Suprapubic skin (tissue), 4 donors: ENCODE measurements at places on chromosomes 12 and 14.

DNA sequence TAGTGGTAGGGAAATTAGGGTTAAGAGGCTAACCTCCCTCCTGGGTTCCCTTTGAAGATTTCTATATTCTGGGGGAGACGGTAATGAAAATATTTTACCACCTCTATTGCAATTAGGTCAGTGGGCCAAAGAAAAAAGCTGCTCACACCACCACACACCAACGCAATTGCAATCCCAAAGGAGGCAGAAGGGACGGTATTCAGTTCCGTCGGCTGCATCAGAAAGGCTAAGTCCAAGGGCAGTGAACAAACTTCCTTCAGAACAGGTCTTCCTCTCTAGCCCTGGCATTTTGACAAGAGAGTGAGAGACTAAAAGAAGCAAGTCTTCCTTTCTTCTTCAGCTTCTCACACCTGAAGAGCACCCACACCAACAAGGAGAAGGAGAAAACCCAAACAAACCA is 51.2 kb downstream of the OTX2 start:
- no peak for DNase-seq

- peak; percentile 70 for DNase-seq
These were observed 1.3 kb upstream of the ANKRD9 start for GRCh38 chr14:102510616-102511520.

DNA sequence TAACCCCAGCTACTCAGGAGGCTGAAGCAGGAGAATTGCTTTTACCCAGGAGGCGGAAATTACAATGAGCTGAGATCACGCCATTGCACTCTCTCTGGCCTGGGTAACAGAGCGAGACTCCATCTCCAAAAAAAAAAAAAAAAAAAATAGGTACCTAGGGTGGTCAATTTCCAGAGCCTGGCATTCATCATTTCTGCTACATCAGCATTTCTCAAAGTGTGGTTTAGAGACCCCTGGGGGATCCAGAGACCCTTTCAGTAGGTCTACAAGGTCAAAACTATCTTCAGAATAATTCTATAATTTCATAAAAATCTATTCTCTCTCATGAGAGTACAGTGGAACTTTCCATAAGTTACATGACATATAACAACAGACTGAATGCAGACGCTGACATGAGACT is 19.9 kb downstream of the CERS5 start:
- DNase-seq: no peak

- no peak for DNase-seq
These were observed 89.5 kb upstream of the HOXC13 start for GRCh38 chr12:53849113-53849512.

GRCh38 chr12:80607361-80608135 is 99.9 kb upstream of the MYF6 start:
- DNase-seq: no peak

GRCh38 chr14:91274796-91275195 is 30.3 kb upstream of the GPR68 start:
- DNase-seq: no peak

GRCh38 chr12:49664591-49665239 is 41.4 kb downstream of the PRPF40B start:
- no peak for DNase-seq

- DNase-seq: no peak
These were observed 126.6 kb downstream of the CHST11 start for GRCh38 chr12:104583301-104583700.

- peak; percentile 74 for DNase-seq
These were observed 581 bp downstream of the PITPNM2 start for GRCh38 chr12:123150275-123150743.

- no peak for DNase-seq
These were observed 17.0 kb downstream of the ATP2B1 start for GRCh38 chr12:89691659-89692058.

GRCh38 chr12:632102-632696 is 31.0 kb downstream of the NINJ2 start:
- DNase-seq: peak; percentile 52

DNA sequence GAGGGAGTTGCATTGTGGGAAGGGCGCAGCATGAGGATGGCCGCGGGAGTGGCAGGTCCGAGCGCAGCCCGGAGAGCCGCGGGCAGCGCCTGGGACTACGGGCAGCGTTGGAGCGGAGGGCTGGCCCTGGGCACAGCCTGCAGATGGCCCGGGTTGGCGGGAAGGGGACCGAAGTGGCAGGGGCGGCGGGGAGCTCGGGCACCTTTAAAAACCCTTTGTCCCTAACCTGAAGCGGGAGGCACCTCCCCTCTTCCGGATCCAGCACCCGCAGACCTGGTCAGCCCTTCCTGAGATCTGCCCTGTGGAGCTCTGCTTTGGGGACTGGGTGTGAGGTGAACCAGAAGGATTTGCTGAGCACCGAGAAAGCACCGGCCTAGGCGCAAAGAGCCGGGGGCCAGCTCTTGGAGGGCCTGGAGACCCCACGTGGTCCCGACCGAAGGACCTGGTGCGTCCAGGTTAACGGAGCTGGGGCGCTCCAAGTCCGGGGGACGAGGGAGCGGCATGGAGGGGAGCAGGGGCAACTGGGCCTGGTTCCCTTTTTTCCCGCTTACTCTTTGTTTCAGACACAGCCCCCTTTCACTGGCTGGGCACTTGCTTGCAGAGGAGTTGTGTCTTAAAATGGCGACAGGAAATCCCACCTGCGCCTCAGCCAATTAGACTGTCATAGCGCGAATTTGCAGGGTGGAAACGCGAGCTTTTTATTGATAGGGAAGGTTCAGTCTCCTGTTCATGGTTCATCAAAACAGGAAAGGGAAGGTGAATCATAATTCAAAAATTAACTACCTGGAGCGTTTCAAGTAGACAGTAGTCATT is 792 bp upstream of the SLC38A1 start:
- DNase-seq: no peak

GRCh38 chr14:24080888-24081738 is 9.8 kb downstream of the CPNE6 start:
- DNase-seq: no peak

GRCh38 chr12:98121963-98122362 is 393.4 kb upstream of the TMPO start:
- no peak for DNase-seq

GRCh38 chr12:109900752-109901580 is 892 bp downstream of the TCHP start:
- DNase-seq: no peak

- peak; percentile 74 for DNase-seq
These were observed 991 bp downstream of the FBXL14 start for GRCh38 chr12:1593174-1594005.

- DNase-seq: no peak
These were observed 291.8 kb downstream of the FOXN3 start for GRCh38 chr14:89125216-89125615.

- DNase-seq: no peak
These were observed 165.1 kb downstream of the SLC38A4 start for GRCh38 chr12:46660719-46661109.

DNA sequence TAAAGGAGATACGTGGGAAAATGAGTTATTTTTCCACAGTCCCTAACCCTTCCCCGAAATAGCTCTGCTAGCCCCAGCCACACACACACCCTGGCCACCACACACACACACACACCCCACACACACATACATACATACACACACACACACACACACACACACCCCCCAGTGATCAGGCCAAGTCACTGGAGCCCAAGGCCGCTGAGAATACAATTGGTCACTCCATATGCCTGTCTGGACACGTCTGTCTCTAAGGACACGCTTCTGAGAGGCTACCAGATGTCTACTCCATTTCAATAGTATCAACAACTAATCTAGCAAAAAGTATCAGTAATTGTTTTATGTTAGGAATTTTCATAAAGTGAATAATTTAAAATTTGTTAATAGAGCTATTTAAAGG is 13.0 kb upstream of the DIABLO start:
- no peak for DNase-seq

GRCh38 chr12:39966721-39967120 is 139.2 kb downstream of the SLC2A13 start:
- DNase-seq: no peak

DNA sequence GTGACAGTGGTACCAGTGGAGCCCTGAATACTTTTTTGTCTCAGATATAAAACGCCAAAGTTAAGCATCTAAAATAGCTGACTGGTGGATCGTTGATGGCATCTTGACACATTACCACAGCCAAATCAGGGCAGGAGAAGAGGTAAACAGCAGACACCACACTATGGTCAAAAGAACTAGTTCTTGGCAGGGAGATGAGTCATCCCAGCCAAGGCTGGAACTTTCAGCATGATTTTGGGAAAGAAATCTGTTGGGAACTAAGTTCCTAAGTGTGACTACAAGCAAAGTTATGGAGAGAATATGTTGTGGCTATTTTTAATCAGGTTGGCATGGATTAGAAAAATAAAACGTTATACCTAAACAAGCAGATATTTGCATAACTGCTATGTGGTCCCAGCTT is 36.9 kb downstream of the LGR5 start:
- no peak for DNase-seq

DNA sequence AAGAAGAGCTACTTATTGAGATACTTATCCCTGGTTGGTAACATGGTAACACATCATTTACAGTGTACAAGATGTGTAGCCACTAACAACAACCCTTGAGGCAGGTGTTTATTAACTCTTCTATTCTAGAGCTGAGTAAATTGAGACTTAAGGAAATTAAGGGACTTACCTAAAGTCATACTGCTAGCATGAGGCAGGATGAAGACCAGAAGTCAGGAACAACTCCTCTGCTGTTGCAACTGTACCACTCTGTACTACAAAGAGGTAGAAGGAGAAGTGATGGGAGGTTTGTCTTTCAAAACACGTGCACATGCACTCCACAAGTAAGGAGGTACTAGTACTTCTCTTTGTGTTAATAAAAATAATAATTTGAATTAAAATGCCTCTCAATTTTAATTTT is 79.9 kb downstream of the LLPH start:
- DNase-seq: no peak

GRCh38 chr14:80787876-80788275 is 153.7 kb downstream of the CEP128 start:
- no peak for DNase-seq

- no peak for DNase-seq
These were observed 5.0 kb downstream of the CCND2 start for GRCh38 chr12:4278329-4279197.

GRCh38 chr14:87042354-87042753 is 950.6 kb downstream of the GALC start:
- DNase-seq: no peak

DNA sequence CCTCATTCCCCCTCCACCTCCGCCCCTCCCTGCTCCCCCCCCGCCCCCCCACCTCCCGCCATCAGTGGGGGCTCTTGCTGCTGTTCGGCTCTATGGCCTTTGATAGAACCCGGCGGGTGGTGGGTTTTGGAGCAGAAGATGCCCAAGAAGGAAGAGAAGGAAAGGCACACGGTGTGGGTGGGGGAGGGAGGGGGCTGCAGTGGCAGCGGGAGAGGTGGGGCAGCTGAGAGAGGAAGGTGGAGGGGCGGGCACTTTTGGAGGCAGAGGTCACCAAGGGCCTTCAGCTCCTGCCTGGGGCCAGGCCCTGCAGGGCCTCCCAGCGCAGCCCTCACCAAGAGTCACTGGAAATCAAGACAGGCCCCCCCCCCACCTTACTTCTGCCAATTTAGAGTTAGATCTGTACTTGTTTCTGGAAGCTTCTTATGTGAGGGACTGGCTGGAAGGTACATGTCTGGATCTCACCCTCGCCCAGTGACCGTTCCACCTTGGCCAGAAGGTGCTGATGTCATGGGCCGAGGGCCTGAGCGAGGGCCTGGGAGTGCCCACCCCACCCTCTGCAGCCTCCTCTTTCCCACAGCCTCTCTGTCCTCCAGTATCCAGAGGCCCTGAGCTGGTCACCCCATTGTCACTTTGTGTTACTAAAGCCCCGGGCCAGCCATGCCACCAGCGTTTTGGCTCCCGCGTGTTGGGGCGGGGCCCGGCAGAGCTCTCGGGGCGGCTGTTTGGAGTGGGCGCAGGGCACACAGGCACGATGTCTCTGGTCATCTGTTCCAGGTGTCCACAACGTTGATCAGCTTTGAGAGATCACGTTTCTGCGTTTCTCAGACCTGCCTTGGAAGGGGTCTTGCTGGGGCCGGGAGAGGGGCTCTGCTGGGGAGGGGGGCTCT is 153.9 kb downstream of the KIF26A start:
- no peak for DNase-seq

DNA sequence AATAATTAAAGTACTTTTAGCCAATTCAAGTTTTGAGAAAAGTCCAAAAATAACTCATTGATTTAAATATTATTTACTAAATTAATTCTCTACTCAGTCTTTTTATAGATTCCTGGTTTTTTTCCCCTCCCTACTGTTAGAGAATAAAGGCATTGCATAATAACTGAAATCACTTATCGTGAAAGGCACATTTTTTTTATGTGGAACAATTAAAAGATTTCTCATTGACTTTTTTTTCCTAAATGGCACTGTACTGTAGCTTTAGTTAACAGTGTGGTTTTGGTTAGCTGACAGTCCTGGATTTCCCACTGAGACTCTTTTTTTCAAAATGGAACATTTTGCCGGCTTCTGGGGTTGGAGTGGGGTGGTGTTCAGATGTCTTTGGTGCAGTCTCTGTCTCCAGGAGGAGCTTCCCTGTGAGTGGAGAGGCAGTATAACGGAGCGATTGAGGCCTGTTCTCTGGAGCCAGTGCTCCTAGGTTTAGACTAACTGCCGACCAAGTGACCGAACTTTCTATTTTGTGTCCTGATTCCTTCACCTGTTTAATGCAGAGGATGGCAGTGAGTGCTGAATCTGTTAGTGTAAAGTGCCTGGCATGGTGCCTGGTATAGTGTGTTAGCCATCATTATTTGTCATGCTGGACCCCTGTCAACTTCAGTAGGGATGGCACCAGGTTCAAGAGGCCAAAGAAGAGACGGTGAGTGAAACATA is 117.7 kb downstream of the ADCK1 start:
- no peak for DNase-seq

DNA sequence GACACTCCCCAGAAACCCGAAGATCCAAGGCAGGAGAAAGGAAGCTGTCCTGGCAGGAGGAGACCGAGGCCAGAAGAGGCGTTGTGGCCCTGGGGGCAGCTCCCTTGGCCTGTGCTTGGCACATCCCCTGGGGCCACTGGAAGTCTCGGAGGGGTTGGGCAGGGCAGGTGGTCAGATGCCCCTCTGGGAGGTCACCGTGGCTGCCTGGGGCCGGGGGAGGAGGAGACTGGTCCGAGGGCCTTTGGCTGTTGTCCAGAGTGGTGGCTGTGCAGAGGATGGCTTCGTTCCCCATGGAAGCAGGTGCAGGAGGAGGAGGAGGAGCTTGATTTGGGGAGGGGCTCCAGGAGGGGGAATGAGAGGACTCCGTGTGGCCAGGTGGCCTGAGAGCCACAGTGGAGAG is 3.3 kb upstream of the NUDT14 start:
- DNase-seq: no peak

DNA sequence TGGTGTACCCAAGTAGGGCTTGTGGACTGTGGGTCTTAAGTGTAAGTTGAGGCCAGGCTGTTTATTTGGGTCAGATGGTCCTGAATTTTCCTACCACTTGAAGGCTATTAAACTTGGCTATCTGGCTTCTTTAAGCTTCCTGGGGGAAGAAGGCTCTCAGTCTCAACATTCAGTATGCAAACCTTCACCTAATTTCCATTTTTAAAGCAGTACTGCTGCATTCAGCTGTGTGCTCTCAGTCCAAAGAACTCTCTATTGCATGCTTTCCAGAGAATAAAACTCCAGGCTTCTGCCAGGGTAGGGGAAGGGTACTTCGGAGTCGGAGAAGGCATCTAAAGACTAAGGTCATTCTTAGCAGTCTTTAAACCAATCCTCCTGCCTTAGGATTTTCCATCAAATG is 124.4 kb downstream of the HELB start:
- DNase-seq: no peak

- no peak for DNase-seq
These were observed 76.7 kb downstream of the BCAT1 start for GRCh38 chr12:24872211-24872610.
